CD4-positive, alpha-beta T cell treated with Interleukin-17A for 4 hours (primary cell): ENCODE measurements at places on chromosomes 1 and 21.

GRCh38 chr21:44304011-44304616 is 4.3 kb downstream of the PFKL start:
- no peak for DNase-seq

GRCh38 chr1:35660581-35661473 is 19.5 kb upstream of the PSMB2 start:
- DNase-seq: no peak

DNA sequence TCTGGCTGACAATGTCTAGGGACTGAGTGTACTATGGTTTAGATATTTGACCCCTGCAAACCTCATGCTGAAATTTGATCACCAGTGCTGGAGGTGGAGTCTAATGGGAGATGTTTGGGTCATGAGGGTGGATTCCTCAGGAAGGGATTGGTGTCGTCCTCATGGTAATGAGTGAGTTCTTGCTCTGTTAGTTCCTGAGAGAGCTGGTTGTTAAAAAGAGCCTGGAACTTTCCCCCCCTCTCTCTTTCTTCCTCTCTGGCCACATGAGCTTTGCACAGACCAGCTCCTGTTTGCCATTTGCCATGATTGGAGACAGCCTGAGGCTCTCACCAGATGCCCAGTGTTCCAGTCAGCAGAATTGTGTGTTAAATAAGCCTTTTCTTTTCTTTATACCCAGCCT is 36.6 kb upstream of the CNIH3 start:
- DNase-seq: no peak

GRCh38 chr21:32307706-32308105 is 9.1 kb downstream of the MRAP start:
- DNase-seq: no peak

DNA sequence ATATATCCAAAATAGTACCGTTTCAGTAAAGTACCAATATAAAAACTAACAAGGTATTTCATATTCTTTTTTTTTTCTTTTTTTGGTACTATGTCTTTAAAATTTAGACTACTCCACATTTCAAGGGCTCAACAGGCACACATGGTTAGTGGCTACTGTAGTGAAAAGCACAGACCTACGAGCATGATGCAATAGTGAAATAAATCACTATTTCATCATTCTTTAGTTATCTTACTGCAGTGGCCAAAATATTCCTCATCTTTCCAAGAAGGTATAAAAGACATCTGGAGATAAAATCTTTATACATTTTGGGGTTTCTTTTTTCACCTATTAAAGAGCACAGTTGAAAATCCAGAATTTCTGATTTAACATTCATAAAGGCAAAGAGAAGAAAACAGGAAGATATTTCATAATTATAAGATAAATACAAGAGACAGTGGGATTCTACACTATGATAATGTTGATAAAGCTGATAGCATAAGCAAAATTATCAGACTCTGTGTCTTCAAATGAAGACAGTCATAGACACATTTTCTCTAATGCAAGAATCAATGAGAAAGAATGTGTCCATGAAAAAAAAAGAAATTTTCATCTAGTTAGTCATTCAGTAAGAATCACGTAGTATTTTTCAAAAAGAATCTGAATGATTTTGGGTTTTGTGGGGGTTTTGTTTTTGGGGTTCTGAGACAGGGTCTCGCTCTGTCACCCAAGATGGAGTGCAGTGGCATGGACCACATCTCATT is 41.9 kb downstream of the CEP170 start:
- DNase-seq: no peak

DNA sequence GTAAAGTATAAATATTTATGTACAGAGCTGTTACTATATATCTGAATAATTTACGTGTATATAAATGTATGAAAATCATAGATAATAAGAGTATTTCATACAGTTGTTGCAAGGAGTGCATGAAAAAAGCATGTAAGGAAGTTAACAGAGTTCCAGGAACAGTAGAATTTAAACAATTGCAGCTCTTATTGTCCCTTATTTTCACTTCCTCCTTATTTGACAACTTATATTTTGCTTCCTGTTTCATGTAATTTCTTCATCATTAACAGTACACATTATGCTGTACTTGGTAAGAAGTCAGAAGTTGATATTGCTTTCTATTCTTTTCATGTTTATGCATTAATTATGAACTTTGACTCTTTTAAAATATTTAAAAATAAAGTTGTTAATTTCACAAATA is 681.5 kb downstream of the LRRIQ3 start:
- no peak for DNase-seq

DNA sequence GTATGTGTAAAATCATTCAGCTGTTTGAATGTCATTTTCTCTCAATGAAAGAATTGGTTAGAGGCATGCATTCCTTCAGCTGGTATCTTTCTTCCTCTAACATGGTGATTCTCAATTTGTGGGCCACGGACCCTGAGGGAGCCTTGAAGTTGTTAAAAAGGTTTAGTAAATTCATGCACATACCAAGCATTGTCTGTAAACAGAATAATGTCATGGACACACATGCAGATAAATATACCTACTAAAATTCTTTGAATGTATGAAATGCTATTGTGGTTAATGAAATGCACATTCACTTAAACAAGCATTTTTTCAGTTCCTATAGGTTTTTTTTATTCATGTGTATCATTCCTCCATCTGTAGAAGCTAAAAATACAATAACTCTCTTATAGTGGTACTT is 65.4 kb downstream of the PBX1 start:
- DNase-seq: no peak

- peak; percentile 42 for DNase-seq
Observed at GRCh38 chr1:198932351-198932991, 293.6 kb downstream of the PTPRC start.

- DNase-seq: no peak
Observed at GRCh38 chr1:238752327-238752726, 634.0 kb upstream of the CHRM3 start.

GRCh38 chr1:87650306-87650705 is 321.6 kb downstream of the LMO4 start:
- no peak for DNase-seq

DNA sequence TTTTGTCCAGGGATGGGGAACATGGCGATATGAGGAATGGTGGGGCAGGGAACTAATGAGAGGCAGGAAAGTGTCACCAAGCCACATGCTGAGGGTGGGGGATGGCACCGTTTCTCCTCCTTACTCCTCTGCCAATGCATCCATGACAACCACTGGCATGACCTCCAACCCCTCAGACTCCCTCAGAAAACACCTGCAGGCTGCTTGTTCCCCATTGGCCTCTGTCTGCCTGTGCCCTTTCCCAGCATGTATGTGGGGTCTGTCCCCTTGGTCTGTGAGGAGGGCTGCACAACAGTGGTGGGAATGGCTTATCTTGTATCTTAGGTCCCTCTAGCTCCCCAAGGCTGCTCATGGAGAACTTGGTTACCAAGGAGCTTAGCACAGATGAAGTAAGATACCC is 137.2 kb upstream of the NGF start:
- DNase-seq: no peak

DNA sequence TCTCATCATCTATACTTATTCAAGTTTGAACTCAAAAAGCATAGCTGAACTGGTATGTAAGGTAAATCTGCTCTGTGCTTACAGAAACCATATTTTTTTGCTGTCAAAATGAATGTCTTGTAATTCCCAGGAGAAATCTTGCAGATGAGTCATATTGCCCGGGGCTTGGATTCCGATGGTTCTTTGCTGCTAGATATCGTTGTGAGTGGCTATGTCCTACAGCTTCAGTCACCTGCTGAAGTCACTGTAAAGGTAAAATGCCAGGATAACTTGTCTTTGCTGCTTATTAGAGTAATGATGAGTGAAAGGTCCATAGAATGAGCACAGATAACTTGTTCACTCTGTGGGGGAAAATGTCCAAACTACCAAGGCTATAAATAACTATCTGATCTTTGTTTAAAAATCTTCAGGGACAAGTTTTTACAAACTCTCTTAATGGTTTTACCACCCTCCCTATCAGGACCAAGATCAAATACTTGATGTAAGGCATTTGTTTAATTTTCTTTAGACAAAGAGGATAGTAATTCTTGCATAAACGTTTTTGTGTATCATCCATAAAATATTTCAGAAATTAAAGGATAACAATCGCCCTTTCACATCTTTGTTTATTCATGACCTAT is 222.3 kb downstream of the TPR start:
- DNase-seq: no peak

GRCh38 chr1:221620437-221621384 is 121.2 kb downstream of the DUSP10 start:
- no peak for DNase-seq

GRCh38 chr1:182133181-182133580 is 71.7 kb upstream of the ZNF648 start:
- no peak for DNase-seq

DNA sequence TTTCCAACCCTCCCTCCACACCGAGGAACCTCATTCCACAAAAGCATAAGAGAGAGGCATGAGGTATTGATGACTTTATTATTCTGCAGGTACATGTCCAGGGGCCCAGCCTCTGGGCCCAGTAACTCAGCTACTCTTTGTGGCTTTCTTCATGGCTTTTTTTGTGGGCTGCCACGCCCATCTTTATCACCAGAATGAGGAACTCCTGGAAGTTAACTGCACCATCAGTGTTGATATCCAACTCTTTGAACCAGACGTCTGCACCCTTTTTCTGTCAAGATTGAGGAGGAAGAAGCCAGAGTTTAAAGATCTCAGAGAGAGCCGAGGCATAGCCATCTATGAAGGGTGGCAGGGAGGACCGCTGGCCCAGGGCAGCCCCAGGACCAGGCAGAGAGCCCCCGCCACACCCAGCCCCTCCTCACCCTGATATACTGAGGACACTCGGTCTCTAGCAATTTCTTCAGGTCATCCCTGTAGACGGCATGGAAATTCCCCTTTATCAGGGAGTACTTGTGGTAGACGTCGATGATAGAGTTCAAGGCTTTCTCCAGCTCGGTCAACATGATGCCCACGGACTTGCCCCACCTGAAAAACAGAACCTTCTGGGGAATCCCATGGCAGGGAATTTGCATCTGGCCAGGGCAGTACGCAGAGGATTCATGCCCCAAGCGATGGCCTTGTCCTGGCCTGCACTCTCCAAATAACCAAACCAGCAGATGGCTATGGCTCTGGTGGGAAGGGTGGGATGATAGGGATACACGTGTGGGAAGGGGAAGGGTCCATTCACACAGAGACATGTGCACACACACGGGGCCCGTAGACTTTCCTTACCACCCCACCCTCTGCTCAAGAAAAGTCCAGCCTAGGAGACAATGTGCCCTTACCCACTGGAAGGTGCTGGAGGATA is 647 bp downstream of the S100A8 start:
- no peak for DNase-seq

DNA sequence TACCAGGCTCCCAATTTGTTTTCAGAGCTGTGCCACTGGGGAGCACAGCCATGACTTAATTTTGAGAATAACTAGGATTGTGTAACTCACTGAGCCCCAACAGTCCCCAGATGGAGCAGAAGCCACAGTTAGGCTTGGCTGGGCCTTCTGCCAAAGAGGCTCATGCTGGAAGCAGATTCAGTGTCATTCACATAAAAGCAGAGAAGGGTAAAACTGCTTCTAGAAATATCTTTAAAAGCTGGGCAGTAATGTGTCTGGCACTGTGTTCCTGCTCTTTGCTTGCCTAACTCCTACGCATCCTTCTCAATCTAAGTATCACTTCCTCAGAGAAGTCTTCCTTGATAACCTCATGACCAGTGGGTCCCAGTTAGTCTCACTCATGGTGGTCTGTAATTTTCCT is 20.3 kb downstream of the STK40 start:
- no peak for DNase-seq

DNA sequence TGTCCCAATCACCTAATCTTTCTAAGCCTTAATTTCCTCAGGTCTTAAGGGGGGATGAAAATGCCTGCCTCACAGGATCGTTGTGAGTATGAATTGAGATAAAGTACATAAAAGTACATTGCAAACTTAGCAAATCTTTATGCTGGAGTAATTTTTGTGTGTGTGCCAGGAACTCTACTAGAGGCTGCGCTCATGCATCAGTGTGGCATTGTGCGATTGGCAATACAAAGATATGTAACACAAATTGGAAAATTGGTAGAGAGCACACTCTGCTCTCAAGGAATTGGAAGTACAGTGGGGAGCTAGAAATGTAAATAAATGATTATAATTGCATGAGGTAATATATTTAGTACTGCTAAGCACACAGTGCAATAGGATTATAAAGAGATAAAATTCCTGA is 398.3 kb downstream of the DUSP10 start:
- no peak for DNase-seq

GRCh38 chr1:158068918-158069317 is 75.5 kb downstream of the KIRREL1 start:
- DNase-seq: no peak

DNA sequence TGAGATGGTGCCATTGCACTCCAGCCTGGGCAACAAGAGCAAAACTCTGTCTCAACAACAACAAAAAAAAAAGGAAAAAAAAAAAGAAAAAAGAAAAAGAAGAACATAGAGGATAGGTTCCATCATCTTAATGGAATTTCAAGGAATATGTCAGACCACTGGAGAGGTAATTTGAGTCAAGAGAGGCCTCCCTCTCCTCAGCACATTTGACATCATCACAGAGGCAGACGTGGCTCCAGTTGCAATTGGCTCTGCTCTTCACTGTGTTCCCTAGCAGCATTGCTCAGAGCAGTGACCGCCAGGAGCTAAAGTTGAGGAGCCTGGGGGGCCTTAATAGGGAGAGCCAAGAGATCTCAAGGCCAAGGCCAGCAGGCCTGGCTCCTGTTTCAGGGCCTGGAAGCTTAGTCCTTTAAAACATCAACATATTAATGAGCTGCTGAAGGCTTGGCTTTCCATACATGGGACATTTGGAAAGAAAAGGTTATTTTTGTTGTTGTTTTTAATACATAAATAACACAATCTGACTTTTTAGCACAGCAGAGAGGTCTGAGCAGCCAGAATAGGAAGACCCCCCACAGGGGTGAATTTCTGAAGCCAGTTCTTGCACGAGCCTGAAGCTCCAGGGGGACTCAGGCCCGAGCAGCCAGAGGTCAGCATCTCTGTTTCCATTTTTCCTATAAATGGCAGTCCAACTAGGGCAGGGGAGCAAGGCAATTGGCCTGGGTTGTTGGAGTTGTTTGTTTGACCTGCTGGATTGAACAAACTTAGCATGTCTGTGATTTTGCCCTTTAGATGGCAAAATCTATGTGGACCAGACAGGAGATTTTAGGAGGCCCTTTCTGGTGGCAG is 118.3 kb upstream of the FGGY start:
- DNase-seq: no peak

- DNase-seq: no peak
Observed at GRCh38 chr1:14939527-14940284, 213.8 kb upstream of the TMEM51 start.

- DNase-seq: peak; percentile 45
Observed at GRCh38 chr1:116737855-116738321, 16.3 kb upstream of the CD2 start.

- no peak for DNase-seq
Observed at GRCh38 chr1:37483785-37484184, 9.4 kb downstream of the ZC3H12A start.
